ENCODE measurements at places on chromosomes 5 and 9. TPM values are rescaled to one million over a fixed set of nuclear protein-coding genes. Genes with fewer than 3 reads are reported as not detected.

GRCh38 chr5:139878093-139878492, 82.5 kb downstream of the PSD2 start:
- DNase-seq = peak; percentile 22

DNA sequence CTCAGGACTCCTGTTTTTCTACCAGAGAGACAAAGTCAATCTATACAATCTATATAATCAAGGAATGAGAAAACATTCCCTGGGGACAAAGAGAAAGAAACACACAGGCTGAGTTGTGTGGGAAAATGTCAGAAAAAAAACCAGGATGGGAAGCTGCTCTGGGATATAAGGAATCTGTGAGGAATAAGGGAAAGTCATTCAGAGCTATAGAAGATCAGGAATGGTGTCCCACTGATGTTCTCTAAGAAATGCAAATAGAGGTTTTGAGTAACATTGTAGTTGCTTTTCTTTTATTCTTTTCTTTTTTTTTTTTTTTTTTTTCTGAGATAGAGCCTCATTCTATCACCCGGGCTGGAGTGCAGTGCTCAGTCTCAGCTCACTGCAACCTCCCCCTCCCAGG, 605.9 kb upstream of the KLF4 start:
- DNase-seq = no peak

- DNase-seq = no peak
Observed at GRCh38 chr9:105993116-105993854, 298.9 kb downstream of the TMEM38B start.

DNA sequence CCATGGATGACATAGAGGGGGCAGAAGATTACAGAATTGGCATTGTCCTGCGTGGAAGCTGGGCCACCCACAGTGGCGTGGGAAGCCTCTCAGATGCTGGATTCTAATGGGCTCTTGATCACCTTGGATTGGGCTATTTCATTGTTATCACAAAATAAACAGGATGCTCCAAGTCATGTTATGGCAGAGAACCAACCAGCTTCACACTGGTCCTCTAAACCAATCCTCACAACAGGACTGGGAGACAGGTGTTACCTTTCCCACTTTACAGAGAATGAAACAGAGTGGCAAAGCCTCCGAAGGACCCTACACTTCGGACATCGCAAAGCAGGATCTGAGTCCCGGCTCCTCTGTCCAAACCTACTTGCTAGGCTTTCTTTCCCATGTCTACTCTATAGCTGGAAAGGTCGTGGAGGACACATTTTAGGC, 455 bp upstream of the SMIM3 start:
- peak; percentile 72 for DNase-seq

- peak; percentile 75 for DNase-seq
Observed at GRCh38 chr5:160312134-160312959, at the start of gene CCNJL. CCNJL (minus strand) TSS chr5:160312564; CDS start chr5:160311923, 641 bp downstream.

SARDH gene
- 30.5 TPM for total RNA-seq

- DNase-seq = no peak
Observed at GRCh38 chr5:121755266-121755665, 96.4 kb upstream of the FTMT start.

DNA sequence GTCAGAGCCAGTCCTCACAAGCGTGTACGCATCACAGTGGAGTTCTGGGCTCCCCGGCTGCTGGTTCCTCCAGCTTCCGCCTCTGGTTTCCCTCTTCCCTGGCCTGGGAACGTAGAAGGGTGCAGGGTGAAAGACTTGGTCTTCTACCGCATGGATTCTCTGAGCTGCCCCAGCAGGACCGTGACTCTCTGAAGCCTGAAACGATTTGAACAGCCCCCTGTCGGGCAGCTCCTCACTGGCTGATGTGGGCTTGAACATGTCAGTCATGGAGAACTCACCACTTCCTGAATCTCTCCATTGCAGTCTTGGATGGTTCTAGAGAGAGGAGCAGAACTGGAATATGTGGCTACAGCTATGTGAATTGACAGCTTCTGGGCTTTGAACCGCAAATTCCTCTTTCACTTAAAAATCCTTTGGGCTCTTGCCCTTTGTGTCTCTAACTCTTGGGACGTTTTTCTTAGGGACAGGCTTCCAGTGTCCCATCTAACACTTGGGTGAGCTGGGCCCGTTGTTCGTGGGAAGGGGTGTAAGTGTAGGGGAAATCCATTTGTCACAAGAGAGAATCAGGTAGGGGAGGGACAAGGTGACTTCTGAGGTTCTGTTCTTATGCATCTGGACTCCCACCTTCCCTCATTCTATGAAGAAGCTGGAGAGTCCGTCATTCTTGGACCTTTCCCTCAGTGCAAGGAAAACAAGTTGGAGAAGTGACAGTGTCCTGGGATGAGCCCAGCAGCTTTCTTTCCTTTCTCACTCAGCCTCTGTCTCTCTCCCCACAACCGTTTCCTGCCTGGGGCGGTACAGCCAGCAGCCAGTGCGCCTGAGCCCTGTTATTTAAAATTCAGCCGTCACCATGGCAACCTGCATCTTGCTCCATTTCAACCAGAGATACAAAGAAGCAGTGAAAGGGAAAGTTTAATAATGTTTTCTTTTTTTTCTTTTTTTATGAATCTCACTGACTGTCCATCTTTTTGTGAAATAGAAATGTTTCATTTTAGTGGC, 84.7 kb downstream of the PTTG1 start:
- DNase-seq = no peak

DNA sequence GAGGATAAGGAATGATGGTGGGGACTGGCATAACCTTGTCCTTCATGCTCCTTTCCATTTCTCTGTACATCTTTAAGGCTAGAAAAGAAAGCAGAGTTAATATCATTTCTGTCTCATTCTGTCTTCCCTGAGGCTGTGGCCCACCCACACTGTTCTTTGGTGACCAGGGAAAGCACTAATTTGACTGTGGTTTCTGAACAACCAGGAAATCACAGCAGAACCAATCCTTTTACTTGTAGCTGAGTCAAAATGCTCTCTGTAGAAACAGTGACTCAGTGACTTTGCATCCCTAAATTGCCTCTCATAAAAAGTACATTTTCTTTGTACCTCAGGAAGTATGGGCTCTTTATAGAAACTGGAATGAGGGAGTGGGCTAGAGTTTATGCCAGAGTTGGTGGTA, 28.1 kb downstream of the IL33 start:
- no peak for DNase-seq

DNA sequence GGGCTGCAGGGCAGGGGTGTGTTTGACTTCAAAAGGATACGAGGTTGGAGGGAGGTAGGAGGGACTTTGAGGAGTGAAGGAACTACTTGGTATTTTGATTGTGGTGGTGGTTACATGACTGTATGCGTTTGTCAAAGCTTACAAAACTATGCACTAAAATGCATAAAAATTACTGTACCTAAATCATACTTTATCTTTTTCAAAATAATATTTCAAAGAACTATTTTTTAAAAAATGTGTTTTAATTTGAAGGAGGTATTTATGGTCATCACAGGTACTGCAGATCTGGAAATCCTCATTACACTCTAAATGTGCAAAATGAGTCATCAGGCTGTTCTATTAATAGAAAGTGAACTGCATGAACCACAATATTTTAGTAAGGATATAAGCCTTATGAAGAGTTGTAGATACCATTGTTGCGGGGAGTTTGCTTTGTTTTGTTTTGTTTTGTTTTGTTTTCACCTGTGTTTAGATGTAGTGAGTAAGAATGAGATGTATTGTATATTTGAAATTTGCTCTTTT, 116.9 kb downstream of the ARRDC3 start:
- peak; percentile 69 for DNase-seq

GRCh38 chr5:171475596-171475995, 56.1 kb downstream of the FGF18 start:
- no peak for DNase-seq

- no peak for DNase-seq
Observed at GRCh38 chr5:121313886-121314285, 537.8 kb upstream of the FTMT start.

GRCh38 chr9:8733131-8733954, 933.8 kb upstream of the DMAC1 start:
- peak; percentile 21 for DNase-seq
